ELR (cell line): ENCODE measurements at places on chromosomes 6 and 20.

DNA sequence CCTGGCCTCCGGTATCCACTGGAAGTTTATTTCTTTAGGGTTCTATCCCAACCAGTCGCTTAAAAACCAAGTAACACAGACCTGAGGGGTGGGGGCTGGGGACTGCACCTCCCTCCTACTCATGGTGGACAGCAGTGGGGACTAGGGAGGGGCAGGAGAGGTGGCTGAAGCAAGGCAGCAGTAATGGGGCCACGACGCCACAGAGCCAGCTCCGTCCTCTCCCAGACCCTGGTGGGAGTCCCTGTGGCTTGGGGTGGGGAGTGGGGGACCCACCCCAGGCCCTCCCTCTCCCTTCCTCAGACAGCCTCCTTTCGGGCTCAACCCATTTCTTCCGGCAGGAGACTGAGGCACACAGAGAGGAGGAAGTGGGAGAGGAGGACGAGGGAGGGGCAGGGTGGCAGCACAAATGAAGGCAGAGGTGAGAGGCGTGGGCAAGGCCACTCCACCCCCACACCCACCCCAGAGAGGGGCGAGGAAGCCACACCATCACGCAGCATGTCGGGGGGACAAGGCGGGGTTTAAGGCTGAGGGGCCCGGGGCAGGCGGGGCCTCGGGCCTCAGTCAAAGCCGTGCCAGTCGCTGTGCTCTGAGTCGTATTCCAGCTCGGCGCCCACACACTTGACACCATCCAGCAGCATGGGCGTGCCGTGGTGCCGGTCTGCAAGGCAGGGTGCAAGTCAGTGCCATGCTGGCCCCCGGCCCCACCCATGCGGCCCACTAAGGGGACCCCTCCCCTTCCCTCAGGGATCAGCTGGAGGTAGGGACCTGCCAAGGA lies 13.9 kb downstream of the ADISSP start:
- no peak for DNase-seq

GRCh38 chr6:10621213-10621612 lies 73.2 kb downstream of the C6orf52 start:
- no peak for DNase-seq

- DNase-seq = no peak
Measured at GRCh38 chr6:72677740-72678139, 55.9 kb downstream of the KCNQ5 start.

DNA sequence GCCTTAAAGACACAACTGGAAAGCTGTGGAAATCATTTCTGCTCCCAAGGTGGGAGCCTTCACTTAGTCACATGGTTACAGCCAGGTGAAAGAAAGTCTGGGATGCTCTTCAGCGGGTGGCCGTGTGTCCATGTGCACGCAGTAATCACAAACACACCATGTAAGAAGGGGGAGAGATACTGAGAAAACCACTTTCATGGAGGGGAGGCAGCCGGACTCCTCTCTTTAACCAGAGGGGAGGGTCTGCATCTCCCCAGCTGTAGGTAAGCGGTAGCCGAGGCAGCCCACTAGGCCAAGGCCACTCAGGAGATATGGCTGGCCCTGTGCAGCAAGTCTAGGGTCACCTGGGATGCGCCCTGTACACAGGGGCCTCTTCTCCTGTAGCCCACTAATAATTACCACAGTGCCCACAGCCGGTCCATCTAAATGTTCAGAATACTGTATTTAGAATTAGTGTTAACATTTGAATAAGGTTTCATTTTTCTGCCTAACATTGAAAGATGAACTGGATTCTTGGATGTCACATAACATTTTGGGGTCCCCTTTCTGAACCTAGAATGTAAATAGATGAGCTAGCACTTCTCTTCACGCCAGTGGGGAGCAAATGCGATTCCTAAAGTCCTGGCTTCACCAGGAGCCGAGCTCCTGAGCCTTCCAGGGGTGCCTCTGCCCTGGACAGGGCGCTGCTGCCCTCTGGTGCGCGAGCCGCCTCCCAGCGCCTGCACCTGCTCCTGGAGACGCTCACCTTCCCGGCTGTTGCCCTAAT lies 15.9 kb downstream of the GPR31 start:
- DNase-seq = peak; percentile 16

GRCh38 chr20:25584905-25585704 lies at the start of gene NINL:
Gene NINL, minus strand, starts transcription at chr20:25585531. Its CDS starts 58,944 bp downstream, at chr20:25526587.
- DNase-seq = peak; percentile 69

DNA sequence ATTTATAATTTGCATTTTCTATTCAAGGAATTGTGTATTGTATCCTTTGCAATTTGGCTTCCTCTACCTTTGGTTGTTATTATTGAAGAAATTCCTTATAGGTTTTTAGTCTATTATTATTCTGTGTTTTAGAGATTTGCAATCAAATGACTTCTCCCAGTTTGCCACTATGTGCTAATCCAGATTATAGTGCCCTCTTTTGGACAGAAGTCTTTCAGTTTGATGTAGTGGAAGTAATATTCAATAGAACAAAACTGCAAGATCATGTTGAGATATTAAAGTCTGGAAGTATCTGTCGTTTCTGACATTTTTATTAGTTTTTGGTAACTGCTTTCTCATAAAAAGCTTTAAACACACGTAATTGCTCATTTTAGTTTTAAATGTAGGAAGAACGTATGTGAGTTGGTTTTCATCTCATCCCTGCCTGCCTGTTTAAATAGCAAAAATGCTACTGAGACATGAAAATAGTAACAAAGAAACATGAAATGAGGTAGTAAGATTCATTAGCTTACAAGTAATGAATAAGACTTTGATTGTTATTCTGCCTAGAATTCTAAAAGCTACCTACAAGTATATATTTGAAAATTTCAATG lies 72.8 kb downstream of the RTN4IP1 start:
- peak; percentile 62 for DNase-seq

- DNase-seq = no peak
Measured at GRCh38 chr20:515696-516095, 27.9 kb downstream of the CSNK2A1 start.

- DNase-seq = no peak
Measured at GRCh38 chr6:56951049-56951831, 3.7 kb upstream of the BEND6 start.

DNA sequence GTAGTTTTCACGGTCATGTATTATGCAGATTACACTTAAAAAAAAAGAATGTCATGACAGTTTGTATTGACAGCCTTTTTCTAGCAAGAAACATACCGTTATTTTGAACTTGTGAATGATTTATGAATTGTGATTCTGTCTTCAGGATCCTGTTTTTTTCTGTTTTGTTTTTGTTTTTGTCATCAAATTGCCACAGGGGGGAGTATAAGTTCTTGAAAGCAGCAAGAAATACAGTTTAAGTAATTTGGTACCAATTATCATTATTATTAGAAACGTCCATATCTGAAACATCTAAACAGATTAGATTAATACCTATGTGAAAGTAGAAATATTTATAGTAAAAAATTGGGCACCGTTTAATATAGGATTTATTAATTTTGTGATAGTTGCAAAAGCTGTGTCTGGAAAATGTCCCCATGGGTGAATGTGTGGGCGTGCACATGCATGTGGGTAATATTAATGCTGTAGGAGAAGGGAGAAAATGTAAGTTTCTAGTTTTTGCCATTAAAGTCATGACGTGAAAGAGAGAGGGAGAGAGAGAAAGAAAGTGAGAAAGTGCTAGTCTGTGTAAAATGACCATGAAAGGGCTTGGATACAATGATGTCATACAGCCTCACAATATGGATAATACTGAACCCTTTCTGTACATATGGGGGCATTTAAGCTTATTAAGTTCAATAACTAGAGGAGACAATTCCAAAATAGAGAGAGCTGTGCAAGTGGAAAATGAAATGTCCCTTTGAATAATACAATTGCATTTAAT lies 9.4 kb upstream of the CCN2 start:
- peak; percentile 59 for DNase-seq

GRCh38 chr6:12944001-12944400 lies 227.4 kb downstream of the PHACTR1 start:
- DNase-seq = no peak

DNA sequence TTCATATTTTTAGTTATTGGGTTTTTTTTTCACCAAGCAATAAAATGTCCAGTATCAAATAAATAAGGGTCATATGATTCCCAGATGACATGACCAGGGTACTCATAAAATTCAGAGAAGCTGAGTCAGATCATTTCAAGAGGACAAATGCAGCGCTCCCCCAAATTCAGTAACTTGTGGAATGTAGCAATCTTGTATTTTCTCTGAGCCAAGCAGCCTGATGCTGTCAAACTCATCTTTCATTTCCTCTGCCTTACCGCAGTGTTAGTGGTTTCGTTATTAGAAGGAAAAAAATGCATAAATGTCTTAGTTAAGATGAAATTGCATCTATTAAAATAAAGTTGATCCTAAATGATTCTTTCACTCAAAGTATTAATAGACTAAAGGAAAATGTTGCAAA lies 57.8 kb upstream of the EDN1 start:
- DNase-seq = peak; percentile 77

DNA sequence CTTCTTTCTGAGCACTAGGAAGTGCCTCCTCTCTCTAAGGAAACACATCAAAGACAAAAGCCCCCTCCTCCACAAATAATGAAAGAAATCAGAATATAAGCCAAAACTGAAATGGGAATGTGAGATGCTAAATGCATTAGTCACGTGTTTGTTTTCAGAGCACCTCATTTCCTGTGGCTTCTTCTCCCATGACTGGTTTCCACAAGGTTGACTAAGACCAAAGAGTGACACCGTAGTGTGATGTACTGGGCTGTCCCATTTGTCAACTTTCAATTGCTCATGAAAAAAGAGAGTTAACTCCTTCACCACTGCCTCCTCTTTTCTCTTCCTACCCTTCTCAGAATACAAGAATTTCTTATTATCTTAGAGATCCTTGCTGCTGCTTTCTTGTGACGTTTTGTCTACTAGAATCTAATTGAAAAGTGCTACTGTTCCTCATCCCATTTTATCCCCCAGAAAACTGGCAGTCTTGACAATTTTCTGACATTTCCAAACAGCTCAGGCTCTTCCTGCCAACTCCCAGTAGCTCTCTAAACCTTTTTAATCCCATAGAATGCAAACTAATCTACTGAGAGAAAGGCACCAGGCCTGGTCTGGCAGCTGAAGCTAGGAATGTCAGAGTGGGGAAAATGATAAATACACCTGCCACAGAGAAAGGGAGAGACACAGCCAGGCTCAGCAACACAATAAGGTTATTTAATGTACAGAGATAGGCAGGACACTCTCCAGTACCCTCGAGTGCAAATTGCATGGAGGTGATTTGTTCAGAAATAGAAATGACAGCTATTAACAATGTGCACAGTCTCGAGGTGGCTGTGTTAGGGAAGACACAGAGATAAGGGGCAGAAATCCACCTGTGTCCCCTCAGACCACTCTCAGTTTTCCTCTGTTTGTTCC lies 671.7 kb upstream of the NRSN1 start:
- peak; percentile 28 for DNase-seq

- peak; percentile 38 for DNase-seq
Measured at GRCh38 chr6:144378437-144378836, 93.3 kb downstream of the UTRN start.

GRCh38 chr20:4950437-4950836 lies 50.9 kb downstream of the SLC23A2 start:
- no peak for DNase-seq

- DNase-seq = no peak
Measured at GRCh38 chr6:157401734-157402338, 20.8 kb downstream of the ZDHHC14 start.

GRCh38 chr20:61052776-61053442 lies 199.2 kb upstream of the CDH4 start:
- no peak for DNase-seq
